NCI-H1048 (cell line): ENCODE measurements at places on chromosomes 16 and 17.

- no peak for DNase-seq
Observed at GRCh38 chr16:58426966-58427365, 34.7 kb downstream of the GINS3 start.

- DNase-seq = no peak
Observed at GRCh38 chr17:75872434-75873351, 5.7 kb downstream of the TRIM47 start.

DNA sequence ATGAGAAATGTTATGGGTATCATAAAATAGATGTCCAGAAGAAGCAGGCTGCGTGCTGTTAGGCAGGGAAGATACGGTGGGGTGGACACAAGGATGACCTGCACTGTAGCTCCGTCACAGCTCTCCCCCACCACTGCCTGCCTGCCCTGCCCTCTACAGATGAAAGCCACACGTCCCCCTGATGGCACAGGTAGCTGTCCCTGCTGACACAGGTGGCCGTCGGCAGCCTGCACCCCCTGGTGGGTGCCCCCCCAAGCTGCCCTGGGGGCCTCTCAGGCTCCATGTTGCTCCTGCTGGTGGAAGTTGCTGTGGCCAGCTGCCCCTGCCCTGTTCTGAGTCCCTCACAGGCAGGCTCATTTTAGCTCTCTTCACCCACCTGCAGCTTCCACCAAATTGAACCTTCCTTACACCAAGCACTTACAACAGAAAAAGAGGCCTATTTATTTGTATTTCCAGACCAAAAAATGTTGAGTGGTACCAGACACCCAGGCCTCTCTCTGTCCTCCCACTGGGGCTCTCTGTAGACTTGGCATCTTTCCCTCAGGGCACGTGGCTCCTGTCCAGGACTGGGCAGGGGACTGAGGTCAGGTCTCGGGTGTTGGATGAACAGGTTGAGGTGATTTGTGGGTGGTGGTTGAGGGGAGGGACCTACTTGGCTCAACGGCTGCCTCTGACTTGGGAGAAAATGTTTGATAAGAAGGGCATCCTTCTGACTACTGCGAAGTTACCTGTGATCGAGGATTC, 50.1 kb upstream of the CACNG5 start:
- no peak for DNase-seq

GRCh38 chr16:1917665-1918350, 407 bp downstream of the HS3ST6 start:
- no peak for DNase-seq

DNA sequence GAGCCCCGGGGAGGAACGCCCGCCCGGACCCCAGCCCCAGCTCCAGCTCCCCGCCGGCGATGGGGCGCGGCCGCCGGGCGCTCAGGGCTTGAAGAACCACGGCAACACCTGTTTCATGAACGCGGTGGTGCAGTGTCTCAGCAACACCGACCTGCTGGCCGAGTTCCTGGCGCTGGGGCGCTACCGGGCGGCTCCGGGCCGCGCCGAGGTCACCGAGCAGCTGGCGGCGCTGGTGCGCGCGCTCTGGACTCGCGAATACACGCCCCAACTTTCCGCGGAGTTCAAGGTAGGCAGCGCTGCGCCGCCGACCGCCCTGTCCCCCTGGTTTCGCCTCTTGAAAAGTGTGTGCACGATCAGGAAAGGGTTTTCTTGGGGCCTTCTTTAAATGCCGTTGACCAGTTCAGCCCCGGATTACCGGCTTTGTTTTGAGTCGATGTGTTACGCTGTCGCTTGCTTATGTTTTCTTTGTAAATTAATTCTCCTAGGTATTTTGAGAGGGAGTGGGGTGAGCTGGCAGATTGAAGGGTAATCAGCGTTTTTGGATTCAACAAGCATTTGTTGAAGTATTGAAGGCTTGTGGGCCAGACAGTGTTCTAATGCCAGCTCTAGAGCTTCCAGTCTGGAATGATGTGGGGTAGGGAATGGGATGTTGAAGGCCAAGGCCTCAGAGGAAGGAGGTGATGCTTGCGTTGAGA, 681 bp downstream of the USP43 start:
- DNase-seq = no peak

DNA sequence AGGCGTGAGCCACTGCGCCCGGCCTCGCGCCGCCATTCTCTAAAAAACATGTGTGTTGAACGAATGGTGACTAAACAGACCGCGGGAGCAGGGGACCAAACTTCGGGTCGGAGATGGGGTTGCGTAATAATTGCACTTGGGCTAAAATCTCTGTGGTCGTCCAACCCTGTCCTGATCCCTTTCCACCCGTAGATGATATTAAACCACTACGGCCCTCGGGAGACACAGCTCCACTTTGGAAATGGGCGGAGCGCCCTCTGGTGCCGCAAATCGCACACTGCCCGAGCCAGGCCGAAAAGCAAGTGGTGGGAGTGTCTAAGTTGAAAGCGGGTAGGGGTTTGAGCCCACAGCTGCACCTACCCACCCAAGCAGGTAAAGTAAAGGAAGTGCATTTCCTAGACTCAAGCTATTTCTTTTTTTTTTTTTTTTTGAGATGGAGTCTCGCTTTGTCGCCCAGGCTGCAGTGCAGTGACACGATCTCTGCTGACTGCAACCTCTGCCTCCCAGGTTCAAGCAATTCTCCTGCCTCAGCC, 17.0 kb downstream of the CAVIN1 start:
- no peak for DNase-seq

DNA sequence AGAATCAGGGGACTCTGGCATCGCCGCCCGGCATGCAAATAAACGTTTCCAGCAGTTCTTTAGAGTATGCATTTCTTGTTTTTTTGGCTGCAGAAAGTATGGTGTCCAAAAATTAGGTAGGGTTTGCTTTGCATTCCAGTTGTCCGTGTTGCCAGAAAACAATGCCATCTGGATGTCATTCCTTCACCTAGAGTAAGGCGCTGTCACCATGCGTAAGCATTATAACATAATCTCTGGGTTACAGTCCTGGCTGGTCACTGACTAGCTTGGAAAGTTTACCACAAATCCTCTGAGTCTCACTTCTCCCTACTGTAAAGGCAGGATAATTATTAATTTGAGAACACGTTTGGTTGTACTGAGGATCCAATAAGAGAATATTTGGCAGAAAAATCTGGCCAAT, 457.7 kb downstream of the XYLT1 start:
- no peak for DNase-seq

DNA sequence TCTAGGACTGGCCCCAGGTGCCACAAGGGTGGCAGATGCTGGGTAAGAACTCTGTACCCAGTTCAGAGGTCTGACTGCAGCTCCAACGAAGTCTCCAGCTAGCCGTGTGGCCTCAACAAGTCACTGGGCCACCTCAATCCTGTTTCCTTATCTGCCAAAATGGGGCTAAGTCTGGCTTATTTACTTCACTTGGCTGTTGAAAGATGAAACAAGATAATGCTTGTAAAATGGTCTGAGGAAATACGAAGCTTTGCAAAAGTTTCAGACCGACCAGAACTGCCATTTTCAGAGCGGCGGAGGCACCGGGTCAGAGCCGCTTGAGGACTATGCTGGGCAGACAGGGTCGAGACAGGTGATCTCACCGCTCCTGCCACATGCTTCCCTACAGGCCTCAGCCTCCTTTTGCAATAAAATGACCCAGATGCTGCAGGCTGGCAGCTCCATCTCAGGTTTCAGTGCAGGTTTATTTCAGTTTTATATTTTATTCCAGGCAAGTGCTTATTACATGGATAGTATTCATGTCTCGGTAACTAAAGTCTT, 17.2 kb downstream of the MNT start:
- DNase-seq = no peak

DNA sequence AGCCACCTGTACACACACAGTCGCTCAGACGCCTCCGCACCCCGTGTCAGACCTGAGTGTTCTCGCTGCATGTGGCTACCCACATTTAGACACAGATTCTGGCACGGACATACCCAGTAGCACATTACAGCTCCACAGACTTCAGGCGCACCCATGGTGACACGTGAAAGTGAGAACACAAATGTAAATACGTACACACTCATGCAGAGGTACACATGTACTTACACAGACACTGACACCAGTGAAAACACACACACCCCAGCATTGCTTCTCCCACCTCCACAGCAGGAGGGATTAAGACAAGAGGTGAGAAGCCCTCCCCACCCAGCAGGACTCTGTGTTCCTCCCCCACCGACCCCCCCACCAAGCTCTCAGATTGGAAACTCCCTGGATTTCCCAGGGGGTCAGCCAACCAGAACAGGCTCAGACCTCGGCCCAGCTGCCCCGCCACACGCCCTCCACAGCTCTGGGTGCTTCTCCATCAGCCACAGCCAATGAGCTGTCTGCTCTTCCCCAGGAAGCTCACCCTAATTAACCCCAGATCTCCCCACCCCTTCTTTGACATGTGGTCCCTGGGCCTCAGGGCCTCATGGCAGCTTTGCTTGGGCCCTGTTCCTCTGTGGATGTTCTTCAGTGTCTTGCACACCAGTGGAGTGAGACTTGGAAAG, 5.3 kb upstream of the FOXN1 start:
- DNase-seq = no peak

GRCh38 chr17:41176744-41177387, 1.2 kb downstream of the KRTAP4-2 start:
- no peak for DNase-seq

DNA sequence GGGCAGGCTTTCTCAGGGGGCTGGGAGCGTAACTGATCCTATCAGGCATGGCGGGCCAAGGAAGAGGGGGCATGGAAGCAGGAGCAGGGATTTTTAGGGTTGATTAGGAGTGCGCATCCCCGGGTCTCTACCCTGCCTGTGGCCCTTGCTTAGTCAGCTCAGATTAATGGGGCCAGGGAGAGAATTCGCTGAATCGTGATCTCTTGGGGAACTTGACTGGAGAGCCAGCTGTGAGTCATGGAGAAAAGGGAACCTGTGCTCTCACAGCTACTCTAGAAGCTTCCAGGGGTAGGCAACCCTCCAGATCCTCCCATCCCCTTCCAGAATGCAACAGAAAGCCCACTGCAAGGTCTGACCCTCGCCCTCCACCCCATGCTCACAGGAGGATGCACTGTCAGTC, 3.6 kb downstream of the FOXN1 start:
- no peak for DNase-seq

DNA sequence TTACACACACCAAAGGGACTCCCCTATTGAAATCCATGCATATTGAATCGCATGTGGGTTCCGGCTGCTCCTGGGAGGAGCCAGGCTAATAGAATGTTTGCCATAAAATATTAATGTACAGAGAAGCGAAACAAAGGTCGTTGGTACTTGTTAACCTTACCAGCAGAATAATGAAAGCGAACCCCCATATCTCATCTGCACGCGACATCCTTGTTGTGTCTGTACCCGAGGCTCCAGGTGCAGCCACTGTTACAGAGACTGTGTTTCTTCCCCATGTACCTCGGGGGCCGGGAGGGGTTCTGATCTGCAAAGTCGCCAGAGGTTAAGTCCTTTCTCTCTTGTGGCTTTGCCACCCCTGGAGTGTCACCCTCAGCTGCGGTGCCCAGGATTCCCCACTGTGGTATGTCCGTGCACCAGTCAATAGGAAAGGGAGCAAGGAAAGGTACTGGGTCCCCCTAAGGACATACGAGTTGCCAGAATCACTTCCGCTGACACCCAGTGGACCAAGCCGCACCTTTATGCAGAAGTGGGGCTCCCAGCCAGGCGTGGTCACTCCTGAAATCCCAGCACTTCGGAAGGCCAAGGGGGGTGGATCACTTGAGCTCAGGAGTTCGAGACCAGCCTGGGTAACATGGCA, 2.2 kb downstream of the GAA start:
- DNase-seq = no peak

DNA sequence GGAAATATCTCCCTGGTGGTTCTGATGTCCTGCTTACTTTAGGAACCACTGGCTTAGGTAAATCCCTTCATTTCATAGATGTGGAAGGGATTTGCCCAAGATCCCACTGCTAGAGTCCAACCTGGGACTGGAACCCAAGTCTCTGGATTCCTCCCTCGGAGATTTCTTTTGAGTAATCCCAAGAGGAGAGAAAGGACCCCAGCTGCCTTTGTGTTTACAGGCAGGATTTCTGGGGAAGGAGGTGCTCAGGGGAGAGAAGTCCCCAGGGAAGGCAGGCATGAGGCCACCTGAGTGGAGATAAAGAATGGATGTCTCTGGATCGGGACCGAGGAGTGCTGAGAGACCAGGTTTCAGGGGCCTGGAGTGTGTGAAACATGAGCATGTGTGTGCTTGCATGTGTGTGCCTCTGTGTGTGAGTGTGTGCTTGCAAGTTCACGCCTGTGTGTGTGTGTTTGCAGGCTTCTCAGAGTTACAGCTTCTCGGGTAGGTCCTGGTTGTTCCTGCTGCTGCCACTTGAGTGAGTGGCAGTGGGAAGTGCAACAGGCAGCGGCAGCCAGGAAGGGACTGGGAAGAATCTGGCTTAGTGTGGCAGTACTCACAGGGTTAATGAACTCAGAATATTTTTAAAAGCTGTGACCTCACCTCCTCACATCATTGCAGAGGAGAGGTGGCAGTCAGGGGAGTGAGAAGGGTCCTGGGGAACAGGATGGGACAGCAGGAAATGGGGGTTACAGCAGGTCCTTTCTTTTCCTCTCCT, 2.2 kb downstream of the KCNH6 start:
- no peak for DNase-seq

DNA sequence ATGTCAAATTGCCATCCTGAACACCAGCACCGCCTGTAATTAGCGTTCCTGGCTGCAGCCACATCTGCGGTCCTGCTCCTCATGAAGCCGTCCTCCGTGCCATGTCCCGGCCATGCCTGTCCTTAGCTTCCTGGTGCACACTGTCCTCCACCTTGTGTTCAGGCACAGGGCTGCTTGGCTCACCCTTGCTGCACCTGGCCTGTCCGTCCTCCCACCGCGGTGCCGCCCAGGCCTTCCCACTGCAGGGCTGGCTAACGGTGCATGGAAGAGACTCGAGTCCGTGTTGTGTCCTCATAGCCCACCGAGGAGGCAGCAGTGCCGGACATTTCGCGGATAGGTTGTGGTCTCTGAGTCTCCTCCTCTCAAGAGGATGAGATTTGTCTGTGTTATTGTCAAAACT, 20.4 kb downstream of the DUSP14 start:
- no peak for DNase-seq

GRCh38 chr16:52581530-52581929, 34.6 kb upstream of the TOX3 start:
- no peak for DNase-seq

GRCh38 chr16:80300876-80301275, 239.9 kb upstream of the DYNLRB2 start:
- DNase-seq = no peak

GRCh38 chr17:38511150-38512108, 83.2 kb downstream of the ARHGAP23 start:
- no peak for DNase-seq
